IPS DF 19.7 (cell line): ENCODE measurements at places on chromosomes 12 and 14.

DNA sequence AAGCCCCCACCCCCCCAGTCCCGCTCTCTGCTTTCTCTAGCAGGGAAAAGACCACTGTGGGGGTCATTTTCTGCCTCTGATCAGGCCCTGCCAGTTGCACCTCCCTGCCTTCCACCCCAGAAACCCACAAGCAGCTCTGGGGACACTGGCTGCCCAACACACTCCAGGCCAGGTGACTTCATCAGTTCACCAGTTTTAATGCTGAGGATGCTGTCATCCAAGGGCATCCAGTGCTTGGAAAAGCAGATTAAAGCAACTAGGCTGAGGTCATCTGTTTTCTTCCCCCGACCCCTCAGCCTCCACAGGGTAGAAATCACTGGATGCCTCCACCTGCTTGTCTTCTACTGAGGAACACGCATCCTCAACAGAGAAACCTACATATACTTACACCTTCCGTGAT lies 282.4 kb downstream of the DPF3 start:
- no peak for DNase-seq

DNA sequence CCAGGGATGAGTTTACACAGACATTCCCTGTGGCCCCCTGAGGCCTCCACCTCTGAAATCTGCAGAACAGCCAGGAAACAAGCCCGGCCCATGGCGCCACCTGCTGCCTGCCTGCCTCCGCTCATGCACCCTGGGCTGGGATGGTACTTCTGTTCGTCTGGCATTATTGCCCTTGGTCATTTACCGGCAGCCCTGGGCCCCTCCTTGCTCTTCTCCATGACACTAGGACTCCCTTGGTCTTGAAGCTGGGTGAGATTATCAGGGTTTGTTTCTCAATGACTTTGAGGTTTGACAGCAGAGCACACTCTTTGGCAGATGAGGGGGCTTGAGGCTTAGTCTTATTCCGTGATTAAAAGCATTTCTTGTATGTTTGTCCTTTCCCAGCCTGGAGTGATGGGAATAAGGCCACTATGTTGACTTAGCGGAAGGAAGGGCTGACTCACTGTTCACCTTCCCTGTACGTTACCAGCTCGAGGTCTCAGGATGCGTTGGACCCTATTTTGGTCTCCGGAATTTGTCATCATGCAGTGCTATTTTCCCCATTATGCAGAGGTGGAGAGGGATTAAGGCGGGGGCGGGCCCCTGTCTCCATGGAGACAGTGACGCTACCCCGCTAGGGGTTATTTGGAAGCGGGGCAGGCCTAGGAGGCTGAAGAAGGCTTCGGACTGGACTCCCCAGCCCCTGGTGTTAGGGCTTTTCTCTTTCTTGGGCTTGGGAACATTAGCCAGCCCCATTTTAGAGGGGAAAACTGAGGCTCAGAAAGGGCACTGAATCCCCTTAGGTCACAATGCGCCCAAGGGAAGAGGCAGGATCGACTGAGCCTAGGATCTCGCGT lies 706 bp upstream of the PEX5 start:
- DNase-seq: peak; percentile 61

- no peak for DNase-seq
Measured at GRCh38 chr12:54587315-54587873, 1.1 kb downstream of the PPP1R1A start.

DNA sequence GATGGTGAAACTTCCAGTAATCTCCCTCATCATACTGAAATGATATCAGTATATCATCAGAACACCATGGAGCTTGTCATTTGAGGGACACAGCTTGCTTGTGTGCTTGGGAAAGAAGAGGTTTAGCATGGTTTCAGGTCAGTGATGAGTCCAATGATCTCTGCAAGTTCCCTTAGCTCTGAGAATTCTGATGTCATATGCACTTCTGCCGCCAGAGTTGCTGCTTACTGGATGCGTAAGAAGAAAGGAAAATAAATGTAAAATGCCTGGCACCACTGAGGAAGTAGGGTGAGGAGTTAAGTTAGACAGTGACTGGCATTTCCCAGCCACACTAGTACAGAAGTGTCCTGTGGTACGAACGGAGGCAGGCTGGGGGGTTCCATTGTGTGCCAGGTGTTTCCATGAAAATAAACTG lies 22.6 kb downstream of the PRKCH start:
- DNase-seq: no peak

- no peak for DNase-seq
Measured at GRCh38 chr14:22583994-22584393, 5.0 kb downstream of the DAD1 start.

GRCh38 chr12:119660076-119660475 lies 7.9 kb upstream of the PRKAB1 start:
- no peak for DNase-seq

- DNase-seq: no peak
Measured at GRCh38 chr14:60151715-60152114, 13.5 kb downstream of the DHRS7 start.

GRCh38 chr12:92503971-92504593 lies 198.7 kb upstream of the PLEKHG7 start:
- no peak for DNase-seq

- peak; percentile 47 for DNase-seq
Measured at GRCh38 chr12:121296618-121297434, at the start of gene CAMKK2. Gene CAMKK2, minus strand, starts transcription at chr12:121296709. Its CDS starts 22,183 bp downstream, at chr12:121274526.

- DNase-seq: no peak
Measured at GRCh38 chr14:35669782-35670181, 135.8 kb downstream of the INSM2 start.

- no peak for DNase-seq
Measured at GRCh38 chr12:15496738-15497137, 174.4 kb downstream of the PTPRO start.

DNA sequence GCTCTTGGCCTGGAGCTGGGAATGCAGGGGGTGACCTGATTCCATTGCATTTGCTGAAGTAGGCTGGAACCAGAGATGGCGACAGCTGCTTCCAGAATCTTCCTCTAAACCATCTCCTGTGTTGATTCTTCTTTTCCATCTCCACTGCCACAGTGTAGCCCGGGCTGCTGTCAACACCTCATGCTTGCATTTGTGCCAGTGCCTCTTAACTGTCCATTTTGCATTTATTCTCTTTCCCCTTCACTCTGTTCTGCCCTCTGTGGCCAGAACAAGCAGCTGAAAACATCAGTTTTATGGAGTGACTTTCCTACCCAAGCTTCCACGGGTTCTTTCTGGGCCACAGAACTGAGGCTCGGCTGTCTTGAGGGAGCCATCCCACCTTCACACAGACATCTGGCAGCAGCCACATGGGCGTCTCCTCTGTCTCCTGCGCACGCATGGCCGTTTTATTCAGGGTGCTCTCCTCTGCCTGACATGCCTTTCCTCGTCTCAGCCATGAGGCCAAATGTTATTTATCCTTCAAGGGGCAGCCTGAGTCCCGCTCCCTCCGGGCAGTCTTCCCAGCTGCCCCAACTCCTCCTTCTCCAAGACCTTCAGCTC lies 51.7 kb downstream of the SMOC1 start:
- DNase-seq: no peak
